GM12878 (cell line): ENCODE measurements at places on chromosomes 7 and 10. TPM values are rescaled to one million over a fixed set of nuclear protein-coding genes. Genes with fewer than 3 reads are reported as not detected.
A peak's percentile ranks its signal among the peaks of the same experiment; 100 is the strongest.

- H3K27me3 ChIP-seq = no peaks in the 10 kb centered on the region
- no peak for DNase-seq
- H3K4me3 ChIP-seq = no peak overlapping the region
- no peaks in the 10 kb centered on the region for H3K4me1 ChIP-seq
- H3K36me3 ChIP-seq = no peaks in the 10 kb centered on the region
These were observed 28.2 kb upstream of the INMT start for GRCh38 chr7:30723776-30724175.

DNA sequence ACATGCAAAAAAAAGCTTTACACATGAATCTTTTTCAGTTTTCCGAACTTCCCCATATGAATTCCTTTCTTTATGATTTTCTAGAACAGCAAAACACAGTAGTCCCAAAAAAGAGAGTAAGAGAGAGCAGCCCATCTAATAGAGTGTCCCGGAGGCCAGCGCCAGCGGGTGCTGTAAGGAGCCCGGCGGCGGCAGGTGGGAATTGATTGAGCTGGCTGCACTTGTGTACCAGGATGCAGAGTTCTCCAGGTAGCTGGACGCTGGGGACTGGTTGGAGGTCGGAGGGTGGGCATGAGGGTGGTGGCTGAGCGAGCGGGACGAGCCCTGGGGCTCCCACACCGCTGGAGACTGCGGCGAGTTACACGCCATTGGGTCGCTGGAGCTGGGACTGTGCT is 4.0 kb downstream of the DLX5 start:
- no peak for DNase-seq
- no peaks in the 10 kb centered on the region for H3K4me1 ChIP-seq
- H3K36me3 ChIP-seq = no peaks in the 10 kb centered on the region
- peaks cover 32% of the 10 kb centered on the region for H3K27me3 ChIP-seq
- H3K27ac ChIP-seq = no peak overlapping the region

- H3K27me3 ChIP-seq = no peaks in the 10 kb centered on the region
- no peak for DNase-seq
- no peaks in the 10 kb centered on the region for H3K4me1 ChIP-seq
- H3K36me3 ChIP-seq = peaks cover 7% of the 10 kb centered on the region; the same call in 1 of the 2 replicates
- no peak overlapping the region for H3K4me3 ChIP-seq
- H3K27ac ChIP-seq = no peak overlapping the region
These were observed 21.9 kb downstream of the BNIP3 start for GRCh38 chr10:131959841-131960240.

DNA sequence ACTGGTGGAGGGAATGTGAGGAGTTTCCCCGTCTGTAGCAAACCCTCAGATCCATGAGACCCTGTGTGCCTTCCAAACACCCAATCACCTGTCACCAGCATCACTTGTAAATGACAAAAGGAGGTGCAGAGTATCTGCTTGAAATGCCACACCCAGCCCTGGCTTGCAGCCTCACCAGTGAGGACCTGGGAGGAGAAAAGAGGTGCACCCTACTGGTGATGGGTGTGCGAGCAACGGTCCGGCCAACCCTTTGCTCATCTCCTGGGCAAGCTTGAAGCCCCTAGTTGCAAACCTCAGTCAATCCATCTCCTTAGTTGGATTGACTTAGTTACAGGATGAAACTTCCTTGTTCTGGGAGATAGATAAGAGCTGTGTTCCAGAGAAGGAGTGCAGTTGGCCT is 62.4 kb upstream of the WAPL start:
- no peak overlapping the region for H3K4me3 ChIP-seq
- no peaks in the 10 kb centered on the region for H3K27me3 ChIP-seq
- H3K36me3 ChIP-seq = no peaks in the 10 kb centered on the region

GRCh38 chr10:99330347-99330924 is 1.3 kb downstream of the CNNM1 start:
- H3K4me3 ChIP-seq = no peak overlapping the region
- DNase-seq = no peak
- H3K27me3 ChIP-seq = peaks cover 3% of the 10 kb centered on the region

GRCh38 chr10:83990126-83990525 is 149.2 kb upstream of the GHITM start:
- peak overlapping the region; percentile 38 for H3K27ac ChIP-seq
- no peak overlapping the region for H3K4me3 ChIP-seq
- peaks cover 25% of the 10 kb centered on the region for H3K4me1 ChIP-seq

DNA sequence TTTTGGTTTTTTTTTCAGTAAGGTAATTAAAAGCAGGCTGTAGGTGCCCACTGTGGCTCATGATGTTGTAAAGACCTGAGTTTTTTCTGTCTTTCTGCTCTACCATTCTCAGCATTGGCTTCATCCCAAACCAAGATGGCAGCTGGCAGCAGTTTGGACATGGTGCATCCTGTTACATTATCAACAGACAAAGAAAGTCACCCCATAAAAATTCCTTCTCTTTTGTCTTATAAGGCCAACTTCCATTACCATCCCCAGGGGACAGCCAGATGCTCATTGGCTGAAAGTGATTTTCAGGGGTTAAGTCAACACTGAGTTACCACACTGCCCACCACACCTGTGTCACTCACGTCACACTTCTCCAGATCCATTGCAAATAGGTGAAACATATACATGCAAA is 558.4 kb downstream of the SDK1 start:
- H3K4me3 ChIP-seq = no peak overlapping the region
- DNase-seq = no peak
- H3K36me3 ChIP-seq = no peaks in the 10 kb centered on the region
- H3K27me3 ChIP-seq = no peaks in the 10 kb centered on the region
- no peaks in the 10 kb centered on the region for H3K4me1 ChIP-seq

- no peaks in the 10 kb centered on the region for H3K4me1 ChIP-seq
- no peak for DNase-seq
- no peak overlapping the region for H3K27ac ChIP-seq
- H3K36me3 ChIP-seq = no peaks in the 10 kb centered on the region
- no peak overlapping the region for H3K4me3 ChIP-seq
These were observed 46.8 kb upstream of the MNX1 start for GRCh38 chr7:157056957-157057902.

DNA sequence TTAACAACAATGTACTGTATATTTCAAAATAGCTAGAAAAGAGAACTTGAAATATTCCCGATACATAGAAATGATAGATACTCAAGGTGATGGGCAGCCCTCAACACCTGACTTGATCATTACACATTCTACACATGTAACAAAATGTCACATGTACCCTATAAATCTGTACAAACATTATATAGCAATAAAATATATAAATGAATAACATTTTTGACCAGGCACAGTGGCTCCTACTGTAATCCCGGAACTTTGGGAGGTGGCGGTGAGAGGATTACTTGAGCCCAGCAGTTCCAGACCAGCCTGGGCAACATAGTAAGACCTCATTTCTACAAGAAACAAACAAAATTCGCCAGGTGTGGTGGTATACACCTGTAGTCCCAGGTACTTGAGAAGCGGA is 659.5 kb upstream of the NRP1 start:
- no peaks in the 10 kb centered on the region for H3K36me3 ChIP-seq
- H3K27me3 ChIP-seq = no peaks in the 10 kb centered on the region
- no peaks in the 10 kb centered on the region for H3K4me1 ChIP-seq
- no peak overlapping the region for H3K27ac ChIP-seq
- H3K4me3 ChIP-seq = no peak overlapping the region
- no peak for DNase-seq

DNA sequence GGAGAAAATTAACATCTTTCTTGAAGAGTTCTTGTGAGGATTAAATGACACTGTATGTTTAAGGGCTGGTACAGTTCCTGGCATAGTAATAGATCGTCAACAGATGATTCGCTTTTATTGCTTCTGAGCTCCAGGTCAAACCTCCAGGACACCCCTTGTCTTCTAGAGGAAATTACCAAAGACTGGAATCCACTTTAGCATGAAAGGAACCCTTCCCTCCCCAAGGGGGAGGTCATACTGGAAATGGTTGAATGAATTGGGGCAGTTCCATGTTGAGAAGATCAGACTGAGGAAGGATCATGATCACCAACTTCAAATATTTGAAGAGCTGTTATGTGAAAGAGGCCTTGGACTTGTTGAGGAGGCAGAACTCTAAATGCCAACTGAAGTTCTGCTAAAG is 8.9 kb downstream of the NFE2L3 start:
- peaks cover 28% of the 10 kb centered on the region for H3K4me1 ChIP-seq
- H3K27me3 ChIP-seq = no peaks in the 10 kb centered on the region
- no peaks in the 10 kb centered on the region; the same call in 1 of the 2 replicates for H3K36me3 ChIP-seq
- H3K4me3 ChIP-seq = no peak overlapping the region
- no peak overlapping the region for H3K27ac ChIP-seq
- no peak for DNase-seq

GRCh38 chr10:100339236-100339635 is 7.8 kb upstream of the SCD start:
- peak; percentile 57 for DNase-seq
- peaks cover 14% of the 10 kb centered on the region for H3K4me1 ChIP-seq

GRCh38 chr7:140863184-140863583 is 61.5 kb downstream of the BRAF start:
- H3K4me3 ChIP-seq = no peak overlapping the region
- H3K4me1 ChIP-seq = peaks cover 17% of the 10 kb centered on the region
- no peaks in the 10 kb centered on the region for H3K27me3 ChIP-seq
- DNase-seq = no peak

DNA sequence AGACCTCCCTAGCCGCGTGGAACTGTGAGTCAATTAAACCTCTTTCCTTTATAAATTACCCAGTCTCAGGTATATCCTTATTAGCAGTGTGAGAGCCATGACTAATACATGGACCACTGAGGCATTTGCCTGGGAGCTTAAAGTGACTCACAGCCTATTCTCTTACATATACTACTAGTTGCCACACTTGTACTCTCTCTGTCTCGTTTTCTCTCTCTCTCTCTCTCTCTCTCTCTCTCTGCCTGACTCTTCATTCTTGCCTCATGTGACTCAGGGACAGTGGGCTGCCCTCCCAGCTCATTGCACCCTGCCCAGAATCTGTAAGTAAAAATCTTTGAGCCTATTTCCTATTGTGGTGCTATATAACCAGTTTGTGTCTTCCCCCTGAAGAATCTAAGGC is 238.5 kb upstream of the MAGI2 start:
- no peak for DNase-seq
- no peaks in the 10 kb centered on the region for H3K27me3 ChIP-seq
- no peaks in the 10 kb centered on the region for H3K4me1 ChIP-seq
- H3K36me3 ChIP-seq = no peaks in the 10 kb centered on the region
- no peak overlapping the region for H3K4me3 ChIP-seq
- H3K27ac ChIP-seq = no peak overlapping the region

DNA sequence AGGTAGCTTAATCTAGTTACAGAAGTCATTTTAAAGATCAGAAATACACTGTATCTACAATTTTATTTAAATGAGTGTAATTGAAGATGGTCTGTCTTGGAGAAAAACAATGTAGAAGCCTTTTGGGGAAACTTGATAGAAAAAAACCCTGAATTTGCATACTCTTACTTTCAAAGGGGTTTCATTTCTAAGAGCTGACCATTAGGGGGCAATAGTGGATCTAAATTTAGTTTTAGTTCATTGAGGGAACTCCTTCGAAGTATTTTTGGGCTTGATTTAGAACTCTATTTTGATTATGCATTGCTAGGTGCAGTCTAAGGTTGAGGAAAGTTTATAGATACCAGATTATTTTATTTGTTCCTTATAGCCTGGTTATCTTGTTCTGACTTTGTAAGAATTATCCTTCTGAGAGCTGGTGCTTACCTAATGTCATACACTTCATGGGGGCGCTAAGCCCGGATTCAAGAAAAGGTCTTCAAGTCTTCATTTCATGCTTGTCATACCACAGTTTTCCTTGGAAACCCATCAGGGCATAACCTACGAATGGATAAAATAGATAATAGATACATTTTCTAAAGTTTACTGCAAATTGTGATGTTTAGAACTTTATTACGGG is 69.1 kb upstream of the MXI1 start:
- H3K4me3 ChIP-seq = no peak overlapping the region
- no peaks in the 10 kb centered on the region for H3K36me3 ChIP-seq
- H3K27me3 ChIP-seq = peaks cover 1% of the 10 kb centered on the region
- peaks cover 5% of the 10 kb centered on the region for H3K4me1 ChIP-seq
- no peak for DNase-seq
- no peak overlapping the region for H3K27ac ChIP-seq

DNA sequence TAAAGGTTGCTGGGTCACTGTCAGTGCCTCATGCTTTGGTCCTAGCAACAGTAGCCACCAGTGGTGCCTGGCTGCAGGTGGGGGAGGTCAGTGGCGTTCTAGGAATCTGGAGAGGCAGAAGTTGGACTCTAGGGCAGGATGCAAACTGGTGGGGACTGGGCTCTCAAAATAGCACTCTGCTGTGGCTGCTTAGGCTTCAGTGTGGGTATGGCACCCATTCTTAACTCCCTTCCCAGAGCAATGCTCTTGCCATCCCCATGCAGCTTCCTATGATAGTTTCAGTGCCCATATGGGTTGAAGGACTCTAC is 330.8 kb downstream of the PCDH15 start:
- no peak overlapping the region for H3K4me3 ChIP-seq
- no peaks in the 10 kb centered on the region for H3K36me3 ChIP-seq
- no peak for DNase-seq
- H3K27ac ChIP-seq = no peak overlapping the region

DNA sequence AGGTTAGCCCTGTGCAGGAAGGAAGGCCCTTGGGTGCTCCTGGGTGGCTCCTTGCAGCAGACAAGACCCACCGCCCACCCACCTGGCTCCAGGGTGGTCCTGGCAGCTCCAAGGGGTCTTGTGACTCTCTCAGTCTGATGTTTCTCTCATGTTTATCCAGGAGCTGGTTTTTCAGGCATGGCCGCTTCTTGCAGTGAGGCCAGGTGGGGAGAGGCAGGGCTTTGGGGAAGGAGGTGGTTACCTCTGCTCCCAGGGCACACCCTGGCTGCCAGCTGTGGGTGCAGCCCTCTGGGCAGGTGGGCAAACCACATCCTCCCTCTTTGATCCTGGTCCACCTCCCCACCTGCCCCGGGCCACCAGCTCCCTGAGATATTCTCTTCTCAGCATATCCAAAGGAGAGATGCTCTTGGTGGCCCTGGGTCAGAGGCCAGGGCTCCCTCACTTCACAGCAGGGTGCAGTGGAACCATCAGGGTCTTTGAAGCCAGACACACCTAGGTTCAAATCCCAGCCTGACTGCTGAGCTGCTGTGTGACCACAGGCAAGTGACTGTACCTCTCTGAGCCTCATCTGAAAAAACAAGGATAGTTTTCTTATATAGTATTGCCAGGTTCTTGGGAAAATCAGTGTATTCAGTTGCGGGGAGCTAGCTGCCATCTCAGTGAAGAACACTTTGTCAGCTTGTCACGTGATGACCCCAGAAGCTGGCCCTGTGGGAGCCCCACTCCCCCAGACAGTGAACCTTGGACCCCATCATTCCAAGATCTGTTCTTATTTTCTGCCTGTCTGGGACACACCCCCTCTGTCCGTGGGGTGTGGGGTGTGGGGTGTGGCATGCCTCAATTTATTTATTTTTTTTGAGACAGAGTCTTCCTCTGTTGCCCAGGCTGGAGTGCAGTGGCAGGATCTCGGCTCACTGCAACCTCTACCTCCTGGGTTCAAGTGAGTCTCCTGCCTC is 11.5 kb downstream of the GTF2IRD1 start:
- DNase-seq = no peak
- peaks cover 2% of the 10 kb centered on the region; the same call in 1 of the 2 replicates for H3K4me1 ChIP-seq
- H3K27ac ChIP-seq = no peak overlapping the region
- no peak overlapping the region for H3K4me3 ChIP-seq
- no peaks in the 10 kb centered on the region for H3K36me3 ChIP-seq

Gene PRSS37
- not detected in 2 replicates for total RNA-seq

Gene CARD11
- 70.0 and 72.0 TPM in 2 replicates for total RNA-seq

Gene GIMAP4
- 0.54 and 1.0 TPM in 2 replicates for total RNA-seq

Gene NEUROD6
- total RNA-seq = not detected in 2 replicates

Gene CHST15
- total RNA-seq = 0.32 and 0.51 TPM in 2 replicates

Gene GIMAP2
- total RNA-seq = 29.8 TPM in 2 replicates

Gene PIK3CG
- total RNA-seq = 7.1 and 8.0 TPM in 2 replicates

Gene RNLS
- 4.1 and 5.5 TPM in 2 replicates for total RNA-seq
